ENCODE measurements at places on chromosomes 6 and 20. TPM values are rescaled to one million over a fixed set of nuclear protein-coding genes. Genes with fewer than 3 reads are reported as not detected.

- DNase-seq: no peak
Observed at GRCh38 chr20:36310215-36310981, 4.3 kb downstream of the DLGAP4 start.

DNA sequence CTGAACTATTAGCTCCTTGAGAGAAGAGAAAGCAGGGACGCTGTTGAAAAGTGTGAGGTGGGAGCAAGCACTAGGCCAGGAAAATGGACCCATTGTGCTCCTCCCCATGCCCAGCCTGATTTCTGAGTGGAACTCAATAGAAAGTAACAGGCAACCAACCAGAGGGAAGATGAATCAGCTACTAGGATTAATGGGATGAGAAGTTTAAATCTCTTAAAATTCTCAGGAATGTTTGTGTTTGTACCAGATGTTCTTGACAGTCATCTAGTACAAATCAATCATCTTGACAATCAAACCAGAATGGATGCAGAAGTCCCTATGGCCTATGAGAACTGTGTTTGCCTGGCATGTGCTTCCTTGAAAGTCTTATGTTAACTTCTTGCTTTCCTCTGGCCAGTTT, 48.9 kb downstream of the HDDC2 start:
- DNase-seq: no peak

- DNase-seq: no peak
Observed at GRCh38 chr20:45416917-45417316, 976 bp downstream of the PIGT start.

DNA sequence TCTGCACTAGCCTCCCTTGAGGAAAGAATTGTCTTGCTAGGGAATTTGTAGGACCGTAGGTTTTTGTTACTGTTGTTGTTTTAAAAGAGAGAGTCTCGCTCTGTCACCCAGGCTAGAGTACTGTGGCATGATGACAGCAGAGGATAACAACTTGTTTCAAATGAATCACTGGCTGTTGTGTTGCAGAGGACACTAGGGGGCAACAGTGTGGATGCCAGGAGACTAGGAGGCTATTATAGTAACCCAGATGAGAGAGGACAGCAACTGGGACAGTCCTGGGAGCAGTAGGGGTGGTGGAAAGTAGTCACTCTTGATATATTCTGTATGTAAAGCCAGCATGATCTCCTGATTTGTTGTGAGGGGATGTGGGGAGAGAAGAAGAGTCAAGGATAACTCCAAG, 41.8 kb upstream of the LAMA4 start:
- no peak for DNase-seq

- DNase-seq: no peak
Observed at GRCh38 chr6:111653434-111653833, 47.8 kb upstream of the TRAF3IP2 start.

GRCh38 chr6:156587071-156587470, 190.1 kb upstream of the ARID1B start:
- no peak for DNase-seq

GRCh38 chr20:38589967-38590675, 9.1 kb downstream of the ADIG start:
- no peak for DNase-seq

DNA sequence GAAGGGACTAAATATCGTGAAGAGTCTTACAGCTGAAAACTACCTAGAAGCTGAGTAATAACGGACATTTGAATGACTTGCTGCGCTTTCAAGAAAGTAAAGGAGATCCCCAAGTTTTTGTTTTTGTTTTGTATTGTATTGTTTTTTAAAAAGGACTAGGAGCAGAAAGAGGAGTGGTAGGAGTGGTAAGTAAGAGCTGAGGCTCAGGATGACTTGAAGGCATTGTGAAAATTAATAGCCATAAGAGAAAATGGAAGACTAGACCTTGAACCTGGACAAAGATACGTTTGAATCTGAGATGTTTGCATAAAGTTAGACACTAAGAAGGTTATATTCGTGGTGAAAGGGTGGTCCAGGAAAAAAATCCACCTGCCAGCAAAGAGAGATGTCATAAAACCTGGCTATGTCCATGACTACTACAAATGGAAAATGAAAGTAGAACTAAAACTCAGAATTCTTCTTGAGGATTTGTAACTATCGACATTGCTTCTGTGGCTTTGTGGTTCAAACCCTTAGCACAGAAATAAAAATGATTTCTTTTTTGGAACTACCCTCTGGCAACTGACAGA, 824.8 kb upstream of the FLRT3 start:
- no peak for DNase-seq

GRCh38 chr20:40778894-40779496, 90.0 kb upstream of the MAFB start:
- DNase-seq: no peak

The TPMT gene
- total RNA-seq: 2.7 TPM

The CDH4 gene
- total RNA-seq: not detected

The SOX18 gene
- total RNA-seq: not detected

The CYB5R4 gene
- total RNA-seq: 35.7 TPM

The TTK gene
- total RNA-seq: 2.3 TPM
